Esophagus muscularis mucosa (tissue), 4 donors: ENCODE measurements at places on chromosomes 12 and 14.

DNA sequence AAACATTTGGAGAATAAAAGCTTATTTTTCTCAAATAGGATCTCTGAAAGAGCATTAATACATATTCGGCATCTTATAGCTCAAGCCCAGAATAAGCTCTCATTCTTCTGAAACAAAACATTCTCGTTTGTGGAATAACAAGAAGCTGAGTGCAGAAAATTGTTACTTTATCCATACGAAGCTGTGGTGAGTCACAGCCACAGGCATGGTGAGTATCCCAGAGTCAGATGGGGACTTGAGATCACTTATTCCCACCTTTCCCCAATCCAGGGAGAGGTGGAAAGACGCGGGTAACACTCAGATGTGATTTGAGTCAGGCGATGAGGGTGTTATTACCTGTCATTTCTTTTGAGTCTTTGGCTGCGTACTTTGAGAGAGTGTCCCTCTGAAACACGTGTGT, 214.6 kb upstream of the TMEM132C start:
- DNase-seq, result no peak

GRCh38 chr14:89807151-89807550, 147.4 kb downstream of the EFCAB11 start:
- DNase-seq, result no peak

DNA sequence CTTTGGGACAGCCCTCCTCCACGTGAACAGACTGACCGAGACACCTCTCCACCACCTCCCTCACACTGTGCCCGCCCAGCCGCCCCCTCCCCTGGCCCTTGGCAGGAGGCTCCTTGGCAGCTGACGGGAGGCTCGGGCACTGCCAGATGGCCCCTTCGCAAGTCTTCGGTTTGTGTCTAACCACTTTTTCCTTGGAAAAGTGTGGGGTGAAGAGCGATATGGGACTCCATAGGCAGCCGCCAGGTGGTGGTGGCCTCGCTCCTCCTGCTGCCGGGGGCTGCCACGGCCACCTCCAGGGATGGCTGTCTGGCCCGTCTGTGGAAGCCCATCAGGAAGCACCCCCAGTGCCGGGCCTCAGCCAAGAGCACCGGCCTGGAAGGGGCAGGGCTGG, 58.7 kb downstream of the LRCOL1 start:
- DNase-seq, result no peak

- DNase-seq, result peak; percentile 78
Observed at GRCh38 chr12:4909734-4910501, at the start of gene KCNA1. Gene KCNA1, plus strand, starts transcription at chr12:4909905. Its CDS starts 1,474 bp downstream, at chr12:4911379.

GRCh38 chr12:3379079-3379478, 111.9 kb upstream of the PRMT8 start:
- peak; percentile 72 for DNase-seq

DNA sequence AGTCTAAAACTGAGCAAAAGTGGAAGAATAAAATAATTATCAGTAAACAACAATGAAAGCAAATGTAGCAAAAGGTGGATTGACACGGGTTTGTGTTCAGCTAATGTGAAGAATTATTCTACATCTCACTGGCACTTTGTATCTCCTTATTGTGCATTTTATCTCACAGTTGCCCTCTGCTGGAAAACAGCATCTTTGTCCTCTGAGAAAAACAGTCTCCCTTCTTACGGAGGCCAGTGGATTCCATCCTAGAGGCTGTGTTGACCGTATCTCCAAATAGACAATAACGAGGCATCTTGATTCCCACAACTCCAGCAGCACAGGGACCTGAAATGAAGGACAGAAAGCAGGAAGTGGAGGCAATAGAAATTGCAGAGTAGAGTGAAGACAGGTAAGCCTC, 51.3 kb upstream of the PLBD1 start:
- no peak for DNase-seq

GRCh38 chr12:75825686-75826085, 205.9 kb downstream of the PHLDA1 start:
- DNase-seq, result no peak

- no peak for DNase-seq
Observed at GRCh38 chr12:56581418-56582145, 48.5 kb downstream of the BAZ2A start.

DNA sequence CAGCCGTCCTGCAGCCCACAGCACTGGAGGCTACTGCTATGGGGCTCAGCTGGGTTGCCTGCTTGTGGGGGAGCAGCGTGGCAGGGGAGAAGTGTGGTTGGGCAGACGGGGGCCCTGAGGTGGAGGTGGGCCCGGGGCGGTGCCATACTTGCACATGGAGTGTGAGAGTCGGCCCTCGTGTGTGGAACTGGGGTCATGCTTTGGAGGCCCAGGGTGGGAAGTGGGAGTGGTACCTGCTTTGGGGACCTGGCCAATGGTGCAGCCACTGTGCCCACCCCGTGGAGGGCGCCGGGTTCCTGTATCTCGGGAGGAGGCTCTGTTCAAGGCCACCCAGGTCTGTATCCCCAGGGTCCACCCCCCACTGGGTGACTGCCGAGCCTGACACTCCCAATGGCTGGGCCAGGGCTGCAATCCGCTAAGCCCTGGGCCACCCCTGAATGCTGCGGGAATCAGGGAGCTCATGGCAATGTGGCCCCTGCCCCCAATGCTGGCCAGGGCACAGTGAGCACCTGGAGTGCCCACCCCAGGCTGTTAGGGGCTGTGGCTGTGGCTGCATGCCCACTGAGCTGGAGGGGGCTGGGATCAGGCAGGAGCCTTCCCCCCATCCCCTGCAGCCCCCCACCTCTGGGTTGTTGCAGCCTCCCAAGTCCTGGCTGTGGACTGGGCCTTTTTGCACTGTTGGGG, 157.9 kb upstream of the SLC38A2 start:
- DNase-seq, result no peak

- DNase-seq, result no peak
Observed at GRCh38 chr14:22794551-22794951, 20.7 kb downstream of the SLC7A7 start.

DNA sequence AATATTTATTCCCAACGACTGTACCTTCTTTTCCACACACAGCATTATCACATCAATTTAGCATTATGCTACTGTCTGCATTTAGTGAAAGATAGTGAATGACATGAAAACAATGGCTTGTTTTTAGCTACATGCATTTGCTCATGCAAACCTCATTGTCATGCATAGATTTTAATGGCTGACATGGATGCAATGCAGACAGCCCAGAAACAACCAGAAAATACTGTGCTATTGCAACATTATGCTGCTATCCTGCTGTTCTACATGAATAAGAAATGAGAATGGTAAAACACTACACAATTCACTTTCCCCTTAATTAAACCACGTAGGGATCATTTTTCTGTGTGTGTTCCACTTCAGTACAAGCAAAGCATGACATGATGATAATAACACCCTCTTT, 90.8 kb downstream of the LIN7A start:
- no peak for DNase-seq

GRCh38 chr12:11780521-11781101, 131.1 kb downstream of the ETV6 start:
- DNase-seq, result no peak

- no peak for DNase-seq
Observed at GRCh38 chr12:6097411-6097810, 27.1 kb downstream of the VWF start.

- no peak for DNase-seq
Observed at GRCh38 chr12:57112492-57113294, 1.5 kb upstream of the STAT6 start.

- DNase-seq, result no peak
Observed at GRCh38 chr12:52081263-52081733, 1.8 kb downstream of the SMIM41 start.

DNA sequence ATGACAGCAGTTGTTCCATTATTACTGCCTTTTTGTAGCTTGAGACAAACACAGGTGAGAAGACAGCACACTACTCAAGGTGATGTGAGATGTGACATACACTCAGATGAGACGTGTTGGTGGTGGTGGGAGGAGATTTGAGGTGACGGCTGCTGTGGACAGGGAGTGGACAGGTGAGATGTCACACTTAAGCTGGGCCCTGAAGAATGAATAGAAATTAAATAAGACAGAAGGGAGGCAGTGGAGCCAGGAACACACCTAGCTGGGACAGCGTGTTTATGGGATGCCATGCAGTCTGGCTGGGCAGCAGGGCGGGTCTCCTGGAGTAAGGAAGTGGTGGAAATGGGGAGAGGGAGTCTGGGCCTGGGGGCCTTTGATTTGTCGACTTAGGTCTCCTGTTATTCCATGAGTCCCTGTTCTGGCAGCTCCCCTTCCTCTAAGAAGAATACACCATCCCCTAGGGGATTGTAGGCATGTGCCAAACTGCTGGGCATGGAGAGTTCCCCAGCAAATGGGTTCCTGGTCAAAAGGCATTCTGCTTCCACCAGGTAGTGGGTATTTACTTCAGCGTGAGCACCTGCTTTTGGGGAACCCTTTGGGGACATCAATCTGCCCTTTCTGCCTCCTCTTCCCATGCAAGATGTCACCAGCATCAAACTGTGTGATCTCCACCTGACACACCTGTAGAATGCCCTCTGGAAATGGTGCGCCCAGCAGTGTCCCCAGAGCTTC, 71.2 kb upstream of the ESRRB start:
- DNase-seq, result peak; percentile 91

- DNase-seq, result no peak
Observed at GRCh38 chr14:60665177-60665550, 15.9 kb upstream of the SIX1 start.

DNA sequence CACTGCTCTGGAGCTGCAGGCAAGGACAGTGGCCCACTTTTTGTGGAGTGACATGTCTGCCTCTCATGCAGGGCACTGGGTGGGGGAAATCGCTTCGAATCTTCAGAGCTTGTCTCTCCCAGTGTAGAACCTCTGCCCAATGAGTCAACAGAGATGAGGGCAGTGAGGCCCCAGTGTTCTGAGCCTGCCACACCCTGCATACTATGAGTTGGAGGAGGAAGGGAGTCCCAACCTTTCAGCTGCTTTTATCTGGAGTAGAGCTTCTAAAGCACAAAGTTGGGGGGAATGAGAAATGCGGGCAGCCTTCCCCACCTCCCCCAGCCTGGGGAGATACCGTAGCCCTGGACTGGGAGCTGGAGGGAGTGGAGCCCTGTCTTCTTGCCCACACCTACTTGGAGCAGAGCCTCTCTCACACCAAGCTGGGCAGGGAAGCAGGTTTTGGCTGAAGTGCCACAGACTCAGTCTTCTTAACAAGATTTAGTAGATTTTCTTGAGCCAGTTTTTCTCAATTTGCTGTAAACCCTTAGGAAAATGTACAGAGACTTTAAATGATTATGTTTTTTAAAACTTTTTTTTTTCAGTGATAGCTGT, 159.1 kb downstream of the ADGRD1 start:
- DNase-seq, result no peak

DNA sequence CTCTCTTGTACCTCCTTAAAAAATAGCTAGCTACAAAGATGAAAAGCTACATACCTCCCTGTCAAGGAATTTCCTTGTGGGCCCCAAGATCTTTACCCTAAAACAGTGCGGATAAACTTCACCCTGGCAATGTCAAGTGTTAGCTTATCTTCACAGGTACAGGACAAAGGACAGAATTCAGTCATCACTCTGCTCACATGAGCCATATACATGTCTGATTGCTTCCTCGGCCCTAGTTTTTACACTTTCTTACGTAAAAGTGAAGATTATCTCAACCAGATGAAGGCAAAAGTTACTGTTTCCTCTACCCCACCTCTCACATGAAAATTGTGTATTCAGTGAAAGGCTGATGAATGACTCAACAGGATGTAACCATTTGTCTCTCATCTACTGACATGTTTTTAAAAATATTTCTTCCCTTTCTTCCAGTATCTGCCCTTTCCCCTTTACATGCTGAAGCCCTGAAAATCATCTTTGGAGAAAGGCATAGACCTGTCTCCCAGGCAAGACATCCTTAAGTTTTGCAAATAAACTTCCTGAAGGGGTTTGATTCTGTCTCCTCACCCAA, 890.1 kb downstream of the GALC start:
- no peak for DNase-seq

- no peak for DNase-seq
Observed at GRCh38 chr12:132619386-132620112, 973 bp downstream of the P2RX2 start.

- no peak for DNase-seq
Observed at GRCh38 chr14:103828315-103828967, 18.9 kb downstream of the PPP1R13B start.

- no peak for DNase-seq
Observed at GRCh38 chr12:111893287-111893686, 51.3 kb downstream of the MAPKAPK5 start.
